Ovary (tissue), 10 donors: ENCODE measurements at places on chromosomes 4 and X. TPM values are rescaled to one million over a fixed set of nuclear protein-coding genes. Genes with fewer than 3 reads are reported as not detected.

TXK gene
- total RNA-seq: 1.3 TPM

SPOCK3 gene
- total RNA-seq: 1.7 TPM

DBET gene
- total RNA-seq: not detected

TRIM75 gene
- total RNA-seq: not detected

CLIC2 gene
- 19.6 TPM for total RNA-seq

COL25A1 gene
- total RNA-seq: 0.77 TPM

HTN1 gene
- total RNA-seq: not detected

KLHL13 gene
- 6.9 TPM for total RNA-seq

UGT2B7 gene
- total RNA-seq: 1.2 TPM

USP17L15 gene
- not detected for total RNA-seq

MAGEC2 gene
- total RNA-seq: not detected

TMEM271 gene
- not detected for total RNA-seq

MAGED4 gene
- 17.4 TPM for total RNA-seq

QRFPR gene
- total RNA-seq: 0.28 TPM

MEPE gene
- total RNA-seq: not detected

EGF gene
- total RNA-seq: 0.30 TPM

STBD1 gene
- 3.4 TPM for total RNA-seq

CLGN gene
- 0.82 TPM for total RNA-seq

RASL11B gene
- total RNA-seq: 82.0 TPM

SPARCL1 gene
- 243 TPM for total RNA-seq

SASH3 gene
- 2.9 TPM for total RNA-seq

NAP1L3 gene
- total RNA-seq: 11.0 TPM

SPATA4 gene
- total RNA-seq: 0.26 TPM

UGT2B28 gene
- total RNA-seq: not detected

MTNR1A gene
- total RNA-seq: not detected

FGA gene
- total RNA-seq: 0.83 TPM

S100G gene
- not detected for total RNA-seq

SPANXN3 gene
- not detected for total RNA-seq

GPR34 gene
- 3.9 TPM for total RNA-seq

GSX2 gene
- not detected for total RNA-seq

PDE6B gene
- total RNA-seq: 3.5 TPM

RTL3 gene
- total RNA-seq: not detected

EVC2 gene
- total RNA-seq: 10.9 TPM

RNF212 gene
- 23.2 TPM for total RNA-seq

CHRNA9 gene
- total RNA-seq: 0.13 TPM

NHS gene
- total RNA-seq: 8.3 TPM
